ENCODE measurements at places on chromosomes 5 and 9.

- H3K27me3 ChIP-seq: no peaks in the 10 kb centered on the region
- H3K36me3 ChIP-seq: no peaks in the 10 kb centered on the region
- no peak for DNase-seq
These were observed 208.9 kb downstream of the PAX5 start for GRCh38 chr9:36825179-36825578.

- H3K36me3 ChIP-seq: no peaks in the 10 kb centered on the region
- no peak overlapping the region for H3K4me3 ChIP-seq
- DNase-seq: peak; percentile 23
- peaks cover 4% of the 10 kb centered on the region for H3K4me1 ChIP-seq
- no peak overlapping the region for H3K27ac ChIP-seq
These were observed 53.7 kb downstream of the GGTA1 start for GRCh38 chr9:121445986-121446385.

- no peaks in the 10 kb centered on the region for H3K4me1 ChIP-seq
- H3K27ac ChIP-seq: no peak overlapping the region
- no peak for DNase-seq
- peaks cover 53% of the 10 kb centered on the region for H3K36me3 ChIP-seq
- no peak overlapping the region for H3K4me3 ChIP-seq
These were observed 26.9 kb downstream of the G3BP1 start for GRCh38 chr5:151798674-151799073.

DNA sequence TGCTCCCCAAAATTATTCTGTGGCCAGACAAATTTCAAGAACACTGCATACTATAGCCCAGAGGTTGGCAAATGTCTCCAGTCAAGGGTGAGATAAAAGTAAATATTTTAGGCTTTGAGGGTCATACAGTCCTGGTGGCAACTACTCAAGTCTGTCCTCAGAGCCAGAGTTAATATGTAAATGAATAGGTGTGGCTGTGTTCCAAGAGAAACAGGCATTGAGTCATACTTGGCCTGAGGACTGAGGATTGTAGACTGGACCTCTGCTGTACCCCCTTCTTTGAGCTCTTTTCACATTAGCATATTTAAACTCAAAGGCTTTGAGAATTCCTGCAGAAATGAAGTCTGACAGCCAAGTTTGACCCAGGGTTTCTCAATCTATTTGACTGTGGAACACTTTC lies 129.2 kb upstream of the PTCH1 start:
- H3K4me3 ChIP-seq: no peak overlapping the region
- H3K27ac ChIP-seq: no peak overlapping the region
- DNase-seq: no peak
- no peaks in the 10 kb centered on the region for H3K27me3 ChIP-seq

DNA sequence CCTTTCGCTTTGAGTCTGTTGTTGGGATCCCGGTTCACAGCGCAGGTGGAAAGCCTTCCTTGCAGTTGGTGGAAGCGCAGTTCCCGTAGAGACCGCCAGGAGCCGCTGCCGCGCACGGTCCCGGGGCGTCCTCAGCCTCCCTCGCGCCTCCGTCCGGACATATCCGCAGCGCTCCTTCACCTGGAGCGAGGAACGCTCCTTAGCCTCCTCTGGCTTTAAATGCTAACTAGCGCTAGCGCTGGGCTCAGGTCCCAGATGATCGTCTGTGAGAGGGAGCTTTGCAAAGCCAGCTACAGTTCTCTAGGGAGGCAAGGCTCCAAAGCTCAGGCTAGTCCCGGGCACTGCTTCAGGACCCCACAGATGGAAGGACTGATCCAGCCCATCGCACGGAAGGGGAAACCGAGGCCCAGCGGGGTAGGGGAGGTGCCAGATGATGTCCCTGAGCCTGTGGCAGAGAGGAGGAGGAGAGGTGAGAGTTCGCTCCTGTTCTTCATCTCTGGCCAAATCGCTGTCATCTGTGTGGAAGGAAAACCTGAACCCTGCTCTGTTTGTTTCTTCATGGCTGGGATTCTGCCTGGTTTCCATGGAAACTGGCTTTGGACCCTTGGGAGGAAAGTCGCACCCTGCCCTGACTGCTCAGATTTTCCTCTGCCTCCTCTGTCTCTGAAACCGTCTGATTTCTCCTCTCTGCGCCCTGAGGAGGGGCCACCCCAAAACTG lies 31.4 kb downstream of the COL15A1 start:
- H3K4me1 ChIP-seq: peaks cover 9% of the 10 kb centered on the region
- peak; percentile 82 for DNase-seq
- no peaks in the 10 kb centered on the region for H3K27me3 ChIP-seq
- H3K27ac ChIP-seq: no peak overlapping the region
